ENCODE measurements at places on chromosomes 6 and 20.

DNA sequence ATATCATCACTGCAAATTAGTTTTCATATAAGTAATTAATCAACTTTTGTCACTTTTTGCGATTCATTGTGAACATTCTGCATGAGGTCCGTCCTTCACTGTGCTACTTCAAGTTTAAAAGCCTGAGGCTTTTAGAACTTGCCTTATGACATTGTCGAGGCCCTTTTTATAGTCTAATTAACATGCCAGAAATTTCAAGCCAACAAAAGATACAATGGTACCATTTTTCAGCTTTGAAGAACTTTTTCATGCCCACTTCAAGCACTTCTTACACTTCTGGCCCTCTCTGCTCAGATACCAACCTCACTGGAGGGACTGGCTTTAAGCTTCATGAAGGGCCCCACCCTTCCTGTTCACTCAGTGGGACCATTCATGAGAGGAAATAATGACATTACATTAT is 323.1 kb downstream of the TPBG start:
- DNase-seq = no peak

DNA sequence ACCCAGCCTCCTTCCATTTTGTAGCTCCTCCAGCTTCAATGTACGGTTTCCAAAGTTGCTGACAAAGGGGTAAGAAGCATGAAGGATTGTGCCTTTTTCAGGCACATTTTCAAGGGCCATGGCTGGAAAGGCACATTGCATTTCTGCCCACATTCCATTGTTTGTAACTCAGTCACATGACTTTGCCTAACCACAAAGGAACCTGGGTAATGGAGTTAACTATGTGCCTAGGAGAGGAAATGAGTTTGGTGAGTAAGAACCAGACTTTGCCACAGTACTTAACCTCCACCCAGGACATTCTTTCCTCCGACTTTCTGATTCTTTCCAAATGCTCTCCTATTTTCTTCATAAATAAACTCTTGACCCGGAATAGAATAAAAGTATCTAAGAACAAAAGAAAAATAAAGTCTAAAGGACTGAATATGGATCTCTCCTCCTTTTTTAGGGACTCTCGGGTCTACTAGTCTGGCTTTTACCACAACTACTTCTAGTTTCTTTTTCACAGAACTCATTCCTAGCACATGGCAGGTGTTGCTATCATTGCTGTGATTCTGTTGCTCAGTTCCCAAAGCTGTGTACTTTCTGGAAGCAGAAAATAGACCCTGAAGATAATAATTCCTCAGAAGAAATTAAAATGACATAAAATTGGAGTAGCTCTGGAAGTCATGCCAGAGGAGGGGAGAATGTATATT is 81.5 kb upstream of the ISM1 start:
- DNase-seq = no peak

GRCh38 chr20:25160467-25160866 is 35.0 kb upstream of the ENTPD6 start:
- no peak for DNase-seq

- no peak for DNase-seq
Measured at GRCh38 chr6:46174904-46175303, 4.1 kb upstream of the ENPP5 start.

- no peak for DNase-seq
Measured at GRCh38 chr20:8675896-8676295, 393.0 kb upstream of the PLCB4 start.

DNA sequence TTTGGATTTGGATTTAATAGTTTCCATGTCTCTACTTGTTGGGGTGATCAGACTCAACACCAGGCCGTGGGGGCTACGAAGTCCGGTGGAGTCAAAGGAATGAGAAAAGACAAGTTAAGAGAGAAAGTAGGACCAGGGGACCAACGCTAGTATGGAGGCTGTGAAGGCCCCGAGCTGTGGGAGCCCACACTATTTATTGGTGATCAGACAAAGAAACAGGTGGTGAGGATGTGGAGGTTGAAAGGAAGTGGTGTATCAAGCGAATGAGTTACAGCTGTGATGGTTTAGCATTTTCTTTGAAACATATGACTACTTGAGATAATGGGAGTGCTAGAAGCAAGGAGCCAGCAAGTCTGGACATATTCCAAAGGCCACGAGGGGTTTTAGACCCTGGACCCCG is 62.4 kb downstream of the AKAP7 start:
- no peak for DNase-seq

- no peak for DNase-seq
Measured at GRCh38 chr6:151065027-151065815, 174.5 kb upstream of the AKAP12 start.

DNA sequence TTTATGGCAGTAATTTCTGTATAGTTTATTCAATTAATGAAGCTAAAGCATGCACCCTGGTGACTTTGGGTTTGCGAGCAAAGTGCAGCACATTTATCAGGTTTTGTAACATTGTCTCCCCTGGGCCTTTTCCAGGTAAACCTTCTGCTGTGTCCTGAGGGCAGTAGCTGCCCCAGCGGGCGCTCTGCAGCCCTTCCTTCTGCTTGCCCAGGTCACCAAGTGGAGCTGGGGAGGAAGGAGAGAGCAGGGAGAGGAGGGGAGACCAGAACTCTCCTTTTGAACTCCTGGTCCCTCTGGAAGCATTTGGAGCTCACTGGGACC is 145.6 kb downstream of the DLL1 start:
- no peak for DNase-seq

DNA sequence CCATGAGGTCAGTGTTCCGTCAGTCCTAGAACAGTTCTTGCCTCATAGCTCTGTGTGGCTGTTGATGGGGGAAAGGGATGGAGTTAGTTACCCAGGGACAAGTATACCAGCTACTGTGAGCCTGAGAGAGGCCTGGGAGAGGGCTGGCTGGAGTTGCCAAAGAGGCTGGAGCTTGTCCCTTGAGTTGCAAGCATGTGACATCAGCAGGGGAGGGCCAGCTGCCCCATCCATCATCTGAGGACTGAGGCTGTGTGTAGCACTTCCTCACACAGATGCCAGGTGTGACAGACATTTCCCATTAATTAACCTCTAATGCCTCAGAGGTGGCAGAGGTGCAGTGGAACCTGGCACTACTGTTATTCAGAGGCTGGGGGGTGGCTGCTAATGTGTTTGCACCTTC is 131.6 kb downstream of the PHACTR3 start:
- no peak for DNase-seq

GRCh38 chr6:163825033-163825432 is 410.5 kb downstream of the QKI start:
- DNase-seq = no peak

GRCh38 chr6:47519279-47519678 is 41.7 kb downstream of the CD2AP start:
- no peak for DNase-seq

DNA sequence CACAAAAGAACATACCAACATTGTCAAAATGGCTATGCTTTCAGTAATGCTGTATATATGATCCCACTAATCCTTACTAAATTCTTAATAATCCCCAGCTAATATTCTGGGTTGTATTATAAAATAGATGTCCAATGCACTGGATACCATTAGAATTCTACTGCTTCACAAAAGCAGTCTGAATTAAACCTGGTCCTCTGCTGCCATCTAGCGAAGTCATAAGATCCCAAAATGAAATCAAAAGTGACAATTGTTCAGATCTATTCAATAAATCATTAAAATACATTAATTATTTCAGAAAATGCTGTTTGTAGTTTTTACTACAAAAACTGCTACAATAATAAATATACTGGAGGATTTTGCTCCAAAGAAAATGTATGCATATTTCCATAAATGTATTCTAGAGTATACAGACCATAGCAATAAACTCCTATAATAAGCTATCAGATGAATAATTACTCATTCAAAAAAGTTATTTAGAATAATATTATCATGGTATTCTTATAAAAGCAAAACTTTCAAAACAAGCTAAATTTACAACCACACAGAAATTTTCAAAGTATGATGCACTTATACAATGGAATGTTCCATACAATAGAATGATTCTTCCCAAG is 92.6 kb downstream of the RNGTT start:
- DNase-seq = peak; percentile 55

DNA sequence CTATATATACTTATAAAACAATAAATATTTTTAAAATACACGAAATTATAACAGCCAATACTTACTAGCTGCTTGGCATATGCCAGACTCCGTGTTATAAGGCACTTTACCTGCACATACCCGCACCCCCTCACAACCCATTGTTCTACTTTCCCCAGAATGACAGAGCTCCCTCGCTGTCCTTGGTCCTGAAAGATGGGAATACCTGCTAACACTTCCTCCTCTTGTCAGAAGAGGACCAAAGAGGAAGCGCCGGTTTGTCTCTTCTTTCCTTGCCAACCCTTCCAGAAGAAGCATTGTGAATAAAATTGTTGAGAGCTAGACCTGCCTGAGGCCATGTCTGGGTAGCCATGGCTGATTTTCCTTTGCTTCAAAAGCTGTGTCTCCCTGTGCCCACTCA is 149.3 kb downstream of the PTPRT start:
- DNase-seq = no peak

- no peak for DNase-seq
Measured at GRCh38 chr20:39830903-39831302, 858.1 kb downstream of the MAFB start.

DNA sequence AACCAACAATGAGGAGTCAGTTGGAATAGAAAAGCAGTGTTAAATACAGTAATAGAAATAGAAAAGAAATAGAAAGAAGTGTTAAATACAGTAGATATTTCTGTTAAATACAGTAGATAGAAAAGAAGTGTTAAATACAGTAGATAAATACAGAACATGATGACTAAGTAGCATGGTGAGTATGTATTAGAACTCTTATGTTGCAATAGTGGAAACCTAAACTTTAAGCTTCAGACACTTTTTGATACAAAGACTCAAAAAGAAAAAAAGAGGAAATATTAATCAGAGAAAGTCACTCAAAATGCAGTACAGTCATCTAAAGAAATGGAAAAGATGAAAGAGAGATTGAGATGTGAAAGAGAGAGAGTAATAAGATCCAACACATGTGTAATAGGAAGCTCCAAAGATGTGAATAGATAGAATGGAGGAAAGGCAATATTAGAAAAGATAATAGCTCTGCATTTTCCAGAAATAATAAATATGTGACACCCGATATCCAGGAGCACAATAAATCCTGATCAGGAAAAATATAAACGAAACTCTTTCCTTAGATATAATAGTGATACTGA is 131.5 kb upstream of the KCNK16 start:
- no peak for DNase-seq

GRCh38 chr6:33895296-33895695 is 91.5 kb upstream of the MLN start:
- DNase-seq = no peak

- DNase-seq = no peak
Measured at GRCh38 chr6:163772701-163773100, 358.2 kb downstream of the QKI start.

GRCh38 chr20:54214566-54214965 is 6.7 kb downstream of the PFDN4 start:
- no peak for DNase-seq

DNA sequence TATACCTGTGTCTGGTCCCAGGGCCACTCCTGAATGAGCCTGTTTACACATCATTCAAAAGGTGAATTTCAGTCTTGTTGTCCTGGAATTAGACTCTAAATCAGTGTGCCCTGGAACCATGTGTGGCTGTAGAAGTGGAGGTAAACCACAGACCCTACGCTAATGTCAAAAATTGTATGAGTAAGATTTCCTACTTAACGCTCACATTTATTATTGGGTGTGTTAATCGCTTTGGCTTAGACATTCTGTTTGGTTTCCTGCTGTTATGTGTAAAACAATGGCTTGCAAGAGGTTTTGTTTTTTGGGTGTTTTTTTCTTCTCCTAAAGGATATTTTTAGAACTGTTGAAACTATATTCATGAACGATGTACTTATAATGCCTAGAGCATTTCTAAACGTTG is 19.3 kb downstream of the PLCB1 start:
- no peak for DNase-seq

GRCh38 chr20:57508381-57508780 is 16.6 kb downstream of the CTCFL start:
- DNase-seq = no peak

DNA sequence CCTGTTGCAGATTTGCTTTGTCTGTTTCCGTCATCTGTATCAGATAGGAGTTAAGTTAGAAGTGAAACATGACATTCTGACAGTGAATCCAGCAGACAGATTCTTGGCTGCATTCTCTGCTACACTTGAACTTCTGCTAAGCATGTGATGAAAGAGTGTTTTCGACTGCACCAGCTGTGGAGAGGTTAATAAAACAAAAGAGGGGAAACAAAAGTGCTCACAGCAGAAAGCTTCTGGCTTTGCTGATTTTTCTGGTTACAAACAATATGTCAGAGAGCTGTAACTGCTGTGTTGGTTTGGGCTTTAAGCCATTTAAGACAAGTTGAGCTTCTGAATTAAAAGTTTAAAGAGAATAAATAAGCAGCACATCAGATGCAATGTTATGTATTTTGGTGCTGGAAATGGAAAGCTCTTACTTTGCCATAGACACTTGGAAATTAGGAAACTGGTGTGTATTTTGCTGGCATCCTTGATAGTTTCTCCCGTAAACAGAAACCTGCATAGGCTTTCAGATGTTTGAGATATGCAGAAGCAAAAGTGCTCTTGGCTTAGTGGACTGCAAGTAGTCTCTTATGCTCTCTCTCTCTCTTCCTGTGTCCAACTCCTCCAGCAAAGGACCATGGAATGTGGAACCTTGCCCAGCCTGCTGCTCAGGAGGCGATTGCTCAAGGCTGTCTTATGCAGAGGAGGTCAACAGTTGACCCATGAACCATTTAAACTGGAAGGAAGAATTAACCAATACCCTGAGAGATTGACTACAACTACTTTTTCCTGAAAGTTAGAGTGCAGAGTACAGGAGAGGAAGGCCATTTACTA is 104.9 kb downstream of the RPS12 start:
- no peak for DNase-seq

DNA sequence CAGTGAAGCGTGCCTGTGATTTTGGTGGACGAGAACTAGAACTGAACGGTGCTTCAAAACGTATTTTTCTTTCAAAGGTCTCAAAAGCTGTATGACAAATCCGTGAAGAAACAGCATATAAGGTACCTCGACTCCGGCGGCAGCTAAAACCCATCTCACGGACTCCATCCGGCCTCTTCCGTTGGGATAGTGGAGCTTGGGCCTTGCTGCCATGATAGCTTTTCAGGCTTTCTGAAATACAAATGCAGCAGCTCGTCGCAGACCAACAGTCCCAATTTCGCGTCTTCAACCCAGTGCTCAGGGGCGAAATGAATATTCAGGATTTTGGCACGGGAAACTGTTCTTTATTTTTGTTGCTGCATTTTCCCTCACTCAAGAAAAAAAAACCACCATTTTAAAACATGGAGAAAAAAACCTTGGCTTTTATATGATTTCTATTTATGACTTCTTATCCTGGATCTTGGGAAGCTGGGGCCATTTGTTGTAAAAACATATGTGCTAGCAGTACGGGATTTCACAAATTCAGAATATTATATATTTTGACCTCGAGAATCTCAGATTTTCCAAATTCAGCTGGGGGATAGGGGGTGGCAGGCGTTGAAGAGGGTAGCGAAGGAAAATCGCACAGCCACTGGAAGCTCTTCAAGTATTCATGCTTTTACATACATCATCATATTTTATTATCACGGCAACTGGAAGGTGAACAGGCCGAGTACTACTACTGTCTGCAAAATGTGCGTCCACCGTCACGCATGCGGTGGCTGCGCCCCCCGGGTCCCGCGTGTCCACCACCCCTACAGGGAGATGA is 849 bp downstream of the GSTA4 start:
- no peak for DNase-seq

GRCh38 chr20:44706301-44707017 is 8.7 kb upstream of the CCN5 start:
- DNase-seq = no peak

- DNase-seq = no peak
Measured at GRCh38 chr6:129469070-129469662, 240.8 kb downstream of the ARHGAP18 start.

- DNase-seq = no peak
Measured at GRCh38 chr6:150928882-150929281, 63.4 kb downstream of the MTHFD1L start.

GRCh38 chr6:156423829-156424228 is 353.3 kb upstream of the ARID1B start:
- DNase-seq = no peak

Data from SW 1271 (cell line).